ENCODE measurements at places on chromosomes 3 and 15.
A peak's percentile ranks its signal among the peaks of the same experiment; 100 is the strongest.

DNA sequence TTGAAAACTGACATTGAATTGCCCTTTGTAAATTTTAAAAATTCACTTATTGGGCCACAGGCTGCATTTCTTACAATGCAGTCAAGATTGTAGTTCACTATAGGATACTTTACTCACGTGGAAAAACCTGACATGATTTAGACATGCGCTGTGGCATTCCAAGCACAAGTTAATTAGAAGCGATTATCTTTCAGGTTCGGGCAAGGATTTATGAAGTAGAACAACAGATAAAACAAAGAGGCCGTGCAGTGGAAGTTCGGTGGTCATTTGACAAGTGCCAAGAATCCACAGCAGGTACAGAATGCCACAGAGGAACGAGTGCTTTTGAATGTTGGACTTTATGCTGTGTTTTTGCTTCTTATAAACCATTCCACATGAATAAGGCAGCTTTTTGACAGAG, 37.8 kb downstream of the GPR171 start:
- no peak for DNase-seq

GRCh38 chr15:86744198-86744780, 664.6 kb downstream of the AGBL1 start:
- DNase-seq, result no peak

DNA sequence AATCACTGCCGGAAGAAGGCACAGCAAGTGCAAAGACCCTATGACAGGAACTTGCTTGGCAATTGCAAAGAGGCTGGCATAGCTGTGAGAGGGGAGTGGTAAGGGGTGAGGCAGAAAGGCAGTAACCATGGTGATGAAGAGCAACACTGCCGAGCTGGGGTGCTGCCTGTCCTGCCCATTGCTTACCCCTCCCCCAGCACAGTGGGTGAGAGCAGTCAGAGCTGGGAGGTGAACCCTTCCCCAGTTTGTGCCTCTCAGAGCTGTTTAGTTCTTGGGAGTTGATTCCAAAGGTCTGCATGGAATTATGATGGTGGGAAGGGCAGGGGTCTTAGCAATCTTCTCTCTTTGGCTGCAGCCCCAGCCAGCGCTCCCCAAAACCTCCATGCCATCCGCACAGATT, 8.8 kb downstream of the TYRO3 start:
- no peak for DNase-seq

DNA sequence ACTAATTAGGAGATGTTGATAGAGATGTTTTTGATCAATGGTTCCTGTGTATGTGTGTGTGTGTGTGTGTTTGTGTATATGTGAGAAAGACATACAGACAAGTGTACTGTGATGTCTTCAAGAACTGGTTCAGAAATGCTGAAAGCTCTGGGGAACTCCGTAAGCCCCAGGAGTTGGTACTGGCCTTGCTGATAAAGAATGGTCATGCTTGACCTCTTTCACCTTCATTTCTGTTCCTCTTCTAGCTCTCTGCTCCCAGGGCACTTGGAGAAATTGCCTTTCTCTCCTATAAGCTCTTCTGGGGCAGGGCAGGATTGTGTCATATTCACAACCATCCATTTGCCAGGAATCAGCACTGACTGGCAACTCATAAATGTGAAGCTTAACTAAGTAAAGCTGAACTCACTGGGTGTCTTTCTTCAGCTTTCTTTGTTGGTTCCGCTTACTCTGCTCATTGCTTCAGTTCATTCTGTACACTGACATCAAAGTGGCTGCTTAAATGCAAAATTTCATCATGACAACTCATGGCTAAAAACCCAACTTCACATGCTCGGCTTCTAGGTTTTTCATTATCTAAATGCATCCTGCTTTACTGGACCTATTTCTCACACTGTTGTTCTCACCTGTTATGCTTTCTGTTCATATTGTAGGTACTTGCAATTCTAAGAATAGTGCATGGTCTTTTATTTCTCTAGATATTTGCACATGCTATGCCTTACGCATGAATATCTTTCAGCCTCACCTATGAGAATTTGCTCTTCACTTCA, 162.1 kb upstream of the LYSMD4 start:
- DNase-seq, result no peak

DNA sequence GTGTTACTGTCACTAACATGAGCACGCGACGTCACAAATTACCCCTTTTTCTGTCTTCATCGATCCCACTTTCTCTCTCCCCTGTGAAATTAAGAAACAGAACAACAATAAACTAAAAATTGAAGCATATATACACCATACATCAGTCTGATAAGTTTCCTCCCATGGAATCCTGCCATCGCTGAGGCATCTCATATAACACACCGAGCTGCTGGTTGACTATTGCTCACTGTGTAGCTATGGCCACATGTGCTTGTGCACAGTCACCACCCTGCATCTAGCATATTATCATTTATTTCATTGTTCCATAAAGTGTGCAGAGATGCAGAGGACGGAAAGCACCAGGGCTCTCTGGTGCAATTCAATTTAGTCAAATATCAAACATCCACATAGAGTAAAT, 777.9 kb upstream of the ARRDC4 start:
- no peak for DNase-seq

GRCh38 chr3:169929830-169930519, 18.6 kb downstream of the SAMD7 start:
- no peak for DNase-seq

DNA sequence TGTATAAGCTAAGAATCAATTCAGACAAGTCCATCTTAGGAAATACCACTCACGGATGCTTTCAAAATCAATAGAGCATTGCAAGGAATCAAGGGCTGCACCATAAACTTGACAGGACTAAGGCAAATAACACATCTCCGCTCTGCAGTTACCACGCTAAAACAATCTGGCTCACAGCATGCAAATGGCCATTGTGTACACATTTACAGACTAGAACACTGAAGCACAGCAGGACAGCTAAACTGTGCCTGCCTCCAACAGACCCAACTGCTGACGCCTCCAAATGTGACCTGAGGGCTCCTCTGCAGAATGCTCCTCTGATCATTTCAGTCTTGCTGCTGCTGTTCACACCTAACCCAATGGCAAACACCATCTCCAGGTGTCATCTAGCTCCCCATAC, 104.3 kb downstream of the MEX3B start:
- DNase-seq, result no peak

DNA sequence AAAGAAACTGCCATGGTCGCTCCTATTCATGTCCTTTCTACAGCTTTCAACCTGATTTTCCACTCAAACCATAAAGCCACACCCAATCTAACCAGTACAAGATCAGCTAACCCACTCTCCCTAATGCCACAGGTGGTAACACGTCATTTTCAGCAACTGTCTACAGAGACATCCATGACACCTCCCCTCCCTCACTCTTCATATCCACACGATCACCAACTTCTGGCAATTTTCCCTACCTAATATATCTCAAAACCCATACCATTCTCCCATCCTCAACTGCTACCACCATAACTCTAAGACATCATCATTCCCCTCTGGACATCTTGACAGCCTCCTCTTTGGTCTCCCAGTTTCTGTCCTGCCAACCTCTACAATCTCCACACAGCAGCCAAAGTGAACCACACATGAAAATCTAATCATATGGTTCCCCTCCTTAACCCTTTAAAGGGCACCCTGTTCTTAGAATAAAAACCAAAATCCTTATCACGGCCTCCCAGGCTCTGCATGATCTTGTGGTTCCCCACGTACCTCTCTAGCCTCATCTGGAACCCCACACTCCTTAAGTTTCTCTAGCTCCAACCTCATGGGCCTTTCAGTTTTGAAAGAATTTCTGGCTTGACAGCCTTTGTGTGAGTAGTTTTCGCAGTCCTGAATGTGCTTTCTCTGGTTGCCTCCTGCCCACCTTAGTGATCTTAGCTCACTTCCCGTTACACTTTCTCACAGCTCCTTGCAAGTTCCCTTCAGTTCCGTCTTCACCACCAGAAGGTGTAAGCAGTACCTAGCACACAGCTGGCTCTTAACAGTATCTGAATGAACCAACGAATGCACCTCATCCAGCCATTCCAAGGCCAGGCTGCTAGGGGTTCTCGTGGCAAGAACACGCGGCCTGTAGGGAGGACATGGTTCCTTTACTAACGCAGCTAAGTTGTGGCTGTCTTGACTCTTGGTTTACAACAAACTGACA, 33.4 kb downstream of the SPINK8 start:
- peak; percentile 34 for DNase-seq

DNA sequence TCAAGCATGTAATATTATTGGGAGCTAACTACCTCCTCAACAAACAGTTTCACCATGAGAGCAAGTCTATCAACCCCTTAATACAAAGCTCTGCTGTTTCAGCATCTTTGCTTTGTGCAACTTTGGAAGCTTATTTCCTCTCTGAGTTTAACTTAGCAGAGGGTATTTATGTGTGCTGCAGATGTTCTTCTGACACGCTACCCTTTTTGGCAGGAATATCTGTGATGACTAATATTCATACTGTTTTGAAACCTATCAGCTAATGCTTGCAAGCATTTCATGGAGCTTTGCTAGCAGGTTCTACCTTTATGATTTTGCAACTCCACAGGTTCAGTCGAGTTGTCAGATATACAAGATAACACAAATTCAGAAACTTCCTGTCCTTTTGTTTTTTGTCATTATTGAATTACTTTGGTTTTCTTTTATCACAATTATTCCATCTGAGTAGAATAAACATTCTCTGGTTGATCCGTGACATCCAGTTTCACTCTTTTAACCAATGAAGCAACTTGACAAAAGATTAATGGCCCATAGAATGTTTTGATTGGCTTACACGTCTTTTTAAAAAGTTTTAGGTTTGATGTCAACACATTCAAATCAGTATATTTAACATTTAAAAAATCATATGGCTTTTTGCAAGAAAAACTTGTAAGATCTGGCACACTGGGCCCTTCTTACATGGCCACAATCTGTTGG, 1.7 kb upstream of the SLC9A9 start:
- DNase-seq, result peak; percentile 9

GRCh38 chr3:177335728-177336127, 138.4 kb upstream of the TBL1XR1 start:
- no peak for DNase-seq

GRCh38 chr15:53829923-53830459, 70.5 kb upstream of the WDR72 start:
- DNase-seq, result no peak

- no peak for DNase-seq
Observed at GRCh38 chr3:183911763-183912506, 27.3 kb upstream of the PARL start.

DNA sequence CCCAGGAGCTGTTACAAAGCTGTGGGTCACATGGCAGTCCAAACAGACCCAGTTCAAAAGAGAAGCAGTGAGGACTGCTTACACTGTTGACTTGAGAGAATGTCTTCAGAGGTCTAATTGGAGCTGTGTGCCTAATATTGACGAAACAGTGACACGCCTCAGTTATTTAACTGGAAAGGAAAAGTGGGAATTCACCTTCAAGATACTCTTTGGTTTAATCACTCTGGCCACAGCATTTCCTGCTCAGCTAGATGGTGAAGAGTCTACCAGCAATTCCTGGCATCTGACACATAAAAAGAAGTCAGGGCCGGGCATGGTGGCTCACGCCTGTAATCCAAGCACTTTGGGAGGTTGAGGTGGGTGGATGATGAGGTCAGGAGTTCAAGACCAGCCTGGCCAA, 326.4 kb downstream of the SV2B start:
- no peak for DNase-seq

DNA sequence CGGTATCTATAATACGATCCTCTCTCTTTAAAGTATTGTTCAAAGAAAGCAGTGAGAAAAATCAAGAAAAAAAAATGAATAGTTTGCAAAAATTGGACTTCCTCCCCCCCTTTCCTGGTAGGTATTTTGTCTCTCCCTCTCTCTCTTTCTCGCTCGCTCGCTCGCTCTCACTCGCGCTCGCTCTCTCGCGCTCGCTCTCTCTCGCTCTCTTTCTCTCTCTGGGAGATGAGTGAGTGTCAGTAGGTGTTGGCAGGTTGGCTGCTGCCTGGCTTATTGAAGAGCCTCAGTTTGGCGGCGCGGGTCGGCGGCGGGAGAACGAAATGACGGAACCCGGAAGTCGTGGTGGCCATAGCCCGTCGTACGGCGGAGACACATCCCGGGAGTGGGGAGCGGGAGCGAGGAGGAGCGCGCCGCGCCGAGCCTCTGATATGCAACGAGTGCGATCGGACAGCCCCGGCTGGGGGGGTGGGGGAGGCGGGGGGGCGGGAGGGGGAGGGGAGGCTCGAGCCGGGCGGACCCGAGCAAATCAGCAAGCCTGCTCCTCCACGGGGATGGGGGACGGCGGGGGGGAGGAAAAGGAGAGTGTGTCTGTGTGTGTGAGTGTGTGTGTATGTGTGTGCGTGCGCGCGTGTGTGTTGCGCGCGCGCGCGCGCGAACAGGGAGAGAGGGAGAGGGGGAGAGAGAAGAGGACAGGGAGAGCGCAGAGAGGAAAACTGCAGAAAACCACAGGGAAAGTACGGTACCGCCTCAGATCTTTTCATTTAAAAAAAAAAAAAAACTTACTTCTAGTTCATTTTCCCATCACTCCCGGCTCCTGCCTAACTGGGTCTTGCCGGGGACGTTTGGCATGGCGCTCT, at the start of gene MEIS2:
TSS of gene MEIS2 (minus strand) at position 441 of the 857 bp plus-strand sequence. CDS start 1,083 bp downstream, outside the sequence.
- DNase-seq, result peak; percentile 32

- DNase-seq, result no peak
Observed at GRCh38 chr3:184687363-184688015, 24.4 kb downstream of the MAGEF1 start.

GRCh38 chr3:184085389-184085852, 11.4 kb upstream of the HTR3E start:
- no peak for DNase-seq

GRCh38 chr15:31020542-31020941, 29.1 kb upstream of the MTMR10 start:
- no peak for DNase-seq

GRCh38 chr3:165837058-165837525, at the start of gene BCHE:
Gene BCHE (minus strand): TSS chr3:165837423. CDS start chr3:165831033, 6,390 bp downstream.
- DNase-seq, result no peak

DNA sequence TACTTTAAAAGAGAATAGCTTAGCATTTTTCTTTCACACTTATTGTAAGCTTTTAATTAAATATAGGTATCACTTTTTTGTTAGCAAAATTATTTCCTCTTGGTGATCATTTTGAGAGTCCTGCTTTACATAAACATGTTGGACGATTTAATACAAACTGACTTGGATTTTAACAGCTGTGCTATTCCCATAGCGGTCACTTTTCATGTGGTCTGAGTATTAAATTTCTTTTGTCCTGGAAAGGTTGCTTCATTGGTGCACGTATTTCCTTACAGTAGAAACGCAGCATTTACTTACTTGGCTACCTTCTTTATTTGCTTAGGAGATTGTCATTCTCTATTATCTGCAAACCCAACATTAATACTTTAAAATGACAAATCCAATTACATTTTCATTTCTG, 109.4 kb downstream of the ATG7 start:
- DNase-seq, result no peak

DNA sequence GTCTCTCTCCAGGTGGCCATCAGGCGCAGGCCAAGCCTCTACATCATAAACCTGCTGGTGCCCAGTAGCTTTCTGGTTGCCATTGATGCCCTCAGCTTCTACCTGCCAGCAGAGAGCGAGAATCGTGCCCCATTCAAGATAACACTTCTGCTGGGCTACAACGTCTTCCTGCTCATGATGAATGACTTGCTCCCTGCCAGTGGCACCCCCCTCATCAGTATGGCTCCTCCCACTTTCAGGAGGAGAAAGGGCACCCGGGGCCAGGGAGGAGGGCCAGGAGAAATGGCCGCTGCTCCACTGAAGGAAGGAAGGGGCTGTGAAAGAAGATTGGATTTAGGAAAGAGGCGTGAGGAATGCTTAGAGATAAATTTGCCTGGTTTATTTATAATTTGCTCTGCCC, 6.6 kb downstream of the HTR3C start:
- no peak for DNase-seq
